ENCODE measurements at places on chromosomes 3 and 15.
A peak's percentile ranks its signal among the peaks of the same experiment; 100 is the strongest.

DNA sequence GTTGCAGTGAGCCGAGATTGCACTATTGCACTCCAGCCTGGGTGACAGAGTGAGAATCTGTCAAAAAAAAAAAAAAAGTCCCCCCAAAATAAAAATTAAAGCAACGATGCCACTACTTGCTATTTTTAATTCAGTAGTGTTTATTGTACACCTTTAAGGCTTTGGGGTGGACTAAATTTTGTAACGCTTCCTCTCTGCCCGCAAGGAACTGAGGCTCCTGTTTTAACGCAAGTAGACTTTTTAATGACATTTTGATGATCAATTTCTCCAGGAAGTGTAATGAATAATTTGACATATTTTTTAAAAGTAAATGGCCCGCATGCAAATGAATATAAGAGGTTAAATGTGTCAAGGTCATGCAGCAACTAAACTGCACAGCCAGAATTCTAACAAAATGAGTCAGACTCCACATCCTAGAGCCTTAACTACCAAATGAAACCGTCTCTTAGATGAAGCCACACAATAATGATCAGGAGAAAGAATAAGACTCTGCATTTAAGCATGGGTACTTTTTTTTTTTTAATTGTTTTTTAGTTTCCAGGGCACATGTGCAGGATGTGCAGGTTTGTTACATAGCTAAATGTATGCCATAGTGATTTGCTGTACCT is 96.8 kb upstream of the LMOD3 start:
- no peak for DNase-seq

- DNase-seq = no peak
These were observed 149.2 kb upstream of the CTNNB1 start for GRCh38 chr3:41050144-41050543.

- DNase-seq = no peak
These were observed 13.0 kb upstream of the HDC start for GRCh38 chr15:50278496-50278895.

DNA sequence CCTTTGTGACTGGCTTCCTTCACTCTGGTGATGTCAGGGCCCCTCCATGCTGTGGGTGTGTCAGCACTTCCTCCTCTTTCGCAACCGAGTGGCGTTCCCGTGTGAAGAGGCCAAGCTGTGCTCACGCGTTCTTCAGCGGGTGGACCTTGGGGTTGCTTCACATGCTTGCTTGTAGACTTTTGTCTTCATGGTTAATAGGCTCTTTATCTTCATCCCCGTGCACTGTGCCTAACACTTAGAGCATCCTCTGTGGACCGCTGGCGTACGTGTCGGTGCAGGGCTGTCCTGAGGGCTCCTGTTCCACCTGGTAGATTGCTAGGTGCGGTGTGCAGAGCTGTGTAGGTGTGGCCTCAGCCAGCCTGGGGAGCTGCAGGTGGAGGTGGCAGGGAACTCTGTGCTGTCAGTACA is 182.3 kb downstream of the OR4M2 start:
- no peak for DNase-seq

DNA sequence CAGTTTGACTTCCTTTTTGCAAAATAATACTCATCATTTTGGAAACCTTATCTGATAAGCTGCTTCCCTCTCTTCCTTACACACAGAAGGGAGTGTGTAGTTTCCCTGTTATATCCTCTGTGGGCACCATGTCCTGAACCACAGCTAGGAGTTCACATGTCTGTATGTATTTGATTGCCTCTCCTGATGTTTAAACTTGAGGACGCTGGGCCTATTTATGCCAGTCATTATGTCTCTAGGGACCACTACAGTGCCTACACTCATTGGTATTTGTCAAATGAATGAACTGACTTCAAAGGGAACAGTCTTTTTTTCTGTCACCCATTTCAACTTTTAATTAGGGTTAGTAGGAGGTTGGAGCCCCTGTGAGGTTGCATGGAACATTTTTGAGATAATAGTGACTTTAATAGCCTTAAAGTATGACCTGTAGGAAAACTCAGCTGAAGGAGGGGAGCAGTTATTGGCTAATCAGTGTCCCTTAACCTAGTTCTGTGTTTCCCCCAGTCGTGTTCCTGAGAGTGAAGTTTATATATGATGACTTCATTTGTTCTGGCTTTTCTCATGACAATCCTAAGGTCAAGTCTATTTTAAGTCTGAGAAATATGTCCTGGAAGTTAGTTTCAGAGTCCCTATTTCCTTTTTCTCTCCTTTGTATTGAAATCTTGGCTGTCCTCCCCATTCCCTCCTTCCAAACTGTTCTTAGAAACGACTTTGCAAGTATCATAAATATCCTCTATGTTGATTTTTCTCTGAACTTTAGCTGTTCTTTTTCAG is 28.9 kb downstream of the PDE8A start:
- DNase-seq = peak; percentile 43

DNA sequence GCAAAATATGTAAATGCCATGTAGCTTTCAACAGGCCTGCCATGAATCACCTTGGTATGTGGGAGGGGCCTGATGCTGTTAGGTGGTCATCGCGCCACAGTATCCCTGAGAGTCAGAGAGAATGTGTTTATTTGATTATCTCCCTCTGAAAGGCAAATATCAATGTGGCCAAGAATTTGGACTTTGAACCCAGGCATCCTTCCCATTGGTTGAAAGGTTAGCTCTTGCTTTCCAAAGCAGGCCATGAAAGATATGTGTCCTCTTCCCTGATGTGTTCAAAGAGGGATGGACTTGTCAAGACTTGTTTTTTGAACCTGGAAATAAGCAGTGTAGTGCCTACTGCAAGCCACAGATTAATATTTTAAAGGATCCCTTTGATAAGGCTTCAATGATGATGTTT is 36.7 kb downstream of the SRP14 start:
- DNase-seq = peak; percentile 33
